ENCODE measurements at places on chromosomes 5 and 9.

DNA sequence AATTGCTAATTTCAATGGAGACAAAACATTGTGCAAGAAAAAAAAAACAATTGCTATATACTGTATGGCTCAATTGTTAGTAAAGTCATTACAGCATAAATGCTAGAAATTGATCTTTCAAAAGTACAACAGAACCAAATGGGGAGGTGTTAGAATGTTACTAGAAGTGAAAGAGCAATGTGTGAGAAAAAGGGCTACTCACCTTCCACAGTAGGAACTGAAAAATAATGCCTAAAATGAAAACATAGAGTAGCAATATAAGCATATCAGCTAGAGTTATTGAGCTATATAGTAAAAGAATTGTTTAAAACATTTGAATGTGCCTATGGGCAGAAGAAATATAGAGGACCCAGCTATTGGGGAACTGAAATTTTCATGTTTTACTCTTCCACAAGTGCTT lies 10.9 kb upstream of the RXFP3 start:
- no peak for DNase-seq

DNA sequence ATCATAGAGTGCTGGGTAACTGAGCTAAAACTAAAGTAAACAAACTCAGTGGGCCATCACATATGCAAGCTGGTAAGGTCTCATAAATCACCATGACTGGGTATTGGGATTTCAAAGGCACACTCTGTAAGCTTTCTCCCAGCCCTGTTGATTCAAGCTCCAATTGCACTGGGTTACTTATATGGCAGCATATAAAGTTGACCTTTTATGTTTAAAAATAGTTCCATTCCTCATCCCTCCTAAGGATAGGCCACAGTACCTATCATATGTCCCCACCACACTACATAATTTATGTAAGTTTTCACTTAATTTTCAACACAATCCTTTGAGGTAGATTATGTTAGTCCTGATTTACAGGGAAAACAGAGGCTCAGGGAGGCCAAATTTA lies 438.4 kb downstream of the RAB3C start:
- no peak for DNase-seq

- DNase-seq, result no peak
Observed at GRCh38 chr5:147403651-147404640, 105.9 kb downstream of the DPYSL3 start.

DNA sequence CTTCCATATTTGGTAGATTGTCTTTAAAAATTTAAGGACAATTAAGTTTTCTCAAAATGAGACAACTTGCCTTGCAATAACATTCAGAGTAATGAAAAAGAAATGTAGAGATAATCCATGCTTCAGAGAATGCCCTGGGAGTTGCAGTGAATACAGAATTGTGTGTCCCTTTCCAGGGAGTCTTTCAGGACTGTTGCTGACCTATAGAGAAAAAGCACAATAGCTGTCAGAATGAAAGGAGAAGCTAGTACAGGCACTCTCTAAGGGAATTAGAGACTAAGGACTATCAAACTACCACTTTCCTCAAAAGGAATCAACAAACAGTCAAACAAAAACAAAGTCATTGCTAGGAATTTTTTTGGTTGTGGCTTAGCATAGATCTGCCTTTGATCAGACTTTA lies 93.0 kb downstream of the CCDC192 start:
- DNase-seq, result no peak

DNA sequence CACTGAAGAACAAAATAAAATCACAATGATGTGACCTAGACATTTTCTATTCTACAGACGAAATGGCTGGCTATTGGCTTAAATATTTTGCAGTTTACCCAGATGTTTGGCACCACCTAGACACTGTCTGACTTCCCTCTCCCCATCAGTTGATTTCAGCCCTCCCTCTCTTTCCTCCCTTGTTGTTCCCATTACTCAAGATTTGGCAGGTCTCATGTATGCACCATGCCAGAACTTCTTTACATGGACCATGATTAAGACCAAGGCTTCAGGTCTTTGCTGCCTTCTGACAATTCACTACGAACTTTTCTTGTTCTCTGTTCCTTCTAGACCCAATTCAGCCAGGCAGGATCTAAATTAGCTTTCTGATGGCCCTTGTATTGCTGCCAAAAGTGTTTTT lies 66.6 kb upstream of the GDNF start:
- no peak for DNase-seq

- no peak for DNase-seq
Observed at GRCh38 chr5:179488975-179489374, 61.4 kb upstream of the RUFY1 start.

GRCh38 chr5:142360607-142361120 lies 35.8 kb upstream of the SPRY4 start:
- DNase-seq, result no peak

Measured in activated CD8-positive, alpha-beta memory T cell treated with anti-CD3 and anti-CD28 coated beads, Interleukin-2, amount 10 ng/mL, durations not matched to agents 7 days and 5 days (primary cell).